M059J (cell line): ENCODE measurements at places on chromosomes 1 and 21. TPM values are rescaled to one million over a fixed set of nuclear protein-coding genes. Genes with fewer than 3 reads are reported as not detected.

ZNF362 gene
- 6.2 and 15.2 TPM in 2 replicates for total RNA-seq

SYCP1 gene
- total RNA-seq = not detected in 2 replicates

KRTAP12-2 gene
- total RNA-seq = not detected in 2 replicates

ACTN2 gene
- 0.02 TPM in 1 of 2 replicates, not detected in the other for total RNA-seq

SYT6 gene
- total RNA-seq = not detected in 2 replicates

DARS2 gene
- total RNA-seq = 28.3 and 33.6 TPM in 2 replicates

MSH4 gene
- total RNA-seq = not detected in 2 replicates

CLIC6 gene
- 0.02 and 0.25 TPM in 2 replicates for total RNA-seq

COL6A1 gene
- total RNA-seq = 147 and 271 TPM in 2 replicates

C21orf58 gene
- 11.2 and 16.2 TPM in 2 replicates for total RNA-seq

TNFRSF14 gene
- total RNA-seq = 4.6 and 13.9 TPM in 2 replicates
